Large intestine (tissue), 12 donors: ENCODE measurements at places on chromosomes 16 and 17.

DNA sequence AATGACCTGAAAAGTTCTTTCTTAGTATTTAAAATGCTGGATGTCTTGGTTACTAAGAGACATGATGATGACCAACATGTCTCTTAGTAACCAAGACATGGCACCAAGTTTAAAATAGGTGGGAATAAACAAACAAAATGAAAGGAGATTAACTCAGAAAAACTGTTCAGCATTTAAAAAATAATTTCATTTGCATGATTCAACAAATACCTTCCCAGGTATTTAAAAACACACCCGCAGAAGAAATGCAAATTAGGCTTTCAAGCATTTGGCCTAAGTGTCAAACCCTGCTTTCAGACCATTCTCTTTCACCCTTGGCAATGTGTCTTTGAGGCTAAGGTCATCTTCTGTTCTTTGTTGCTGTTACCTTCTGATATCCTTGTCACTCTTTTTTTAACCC, 91.4 kb upstream of the CORO6 start:
- no peak for DNase-seq

DNA sequence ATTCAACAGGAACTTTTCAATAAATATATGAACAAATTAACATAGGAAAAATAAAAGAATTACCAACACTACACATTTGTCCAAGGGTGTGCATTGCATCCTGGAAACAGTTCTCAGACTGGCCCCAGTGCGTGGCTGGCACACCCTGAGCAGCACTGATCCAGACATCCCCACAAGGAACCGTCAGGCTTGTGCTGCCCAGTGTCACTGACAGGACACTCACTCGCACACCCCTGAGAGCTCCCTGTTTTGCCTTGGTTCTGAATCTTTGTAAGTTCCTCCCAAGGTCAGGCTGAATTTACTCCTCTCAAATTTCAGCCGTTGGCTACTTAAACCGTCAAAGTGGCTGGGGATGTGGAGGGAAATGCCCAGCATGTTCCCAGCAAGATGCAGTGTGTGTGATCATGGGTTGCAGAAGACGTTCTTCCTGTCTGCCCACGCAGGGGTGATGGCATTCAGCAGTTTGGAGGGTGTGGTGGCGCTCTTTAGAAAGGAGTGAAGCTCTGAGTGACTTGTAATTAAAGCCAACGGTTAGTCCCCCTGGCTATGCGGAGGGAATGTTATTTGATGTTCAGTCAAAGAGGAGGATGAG, 1.7 kb downstream of the MT2A start:
- no peak for DNase-seq

GRCh38 chr17:60139438-60140285, 10.1 kb upstream of the CA4 start:
- DNase-seq, result peak; percentile 48

DNA sequence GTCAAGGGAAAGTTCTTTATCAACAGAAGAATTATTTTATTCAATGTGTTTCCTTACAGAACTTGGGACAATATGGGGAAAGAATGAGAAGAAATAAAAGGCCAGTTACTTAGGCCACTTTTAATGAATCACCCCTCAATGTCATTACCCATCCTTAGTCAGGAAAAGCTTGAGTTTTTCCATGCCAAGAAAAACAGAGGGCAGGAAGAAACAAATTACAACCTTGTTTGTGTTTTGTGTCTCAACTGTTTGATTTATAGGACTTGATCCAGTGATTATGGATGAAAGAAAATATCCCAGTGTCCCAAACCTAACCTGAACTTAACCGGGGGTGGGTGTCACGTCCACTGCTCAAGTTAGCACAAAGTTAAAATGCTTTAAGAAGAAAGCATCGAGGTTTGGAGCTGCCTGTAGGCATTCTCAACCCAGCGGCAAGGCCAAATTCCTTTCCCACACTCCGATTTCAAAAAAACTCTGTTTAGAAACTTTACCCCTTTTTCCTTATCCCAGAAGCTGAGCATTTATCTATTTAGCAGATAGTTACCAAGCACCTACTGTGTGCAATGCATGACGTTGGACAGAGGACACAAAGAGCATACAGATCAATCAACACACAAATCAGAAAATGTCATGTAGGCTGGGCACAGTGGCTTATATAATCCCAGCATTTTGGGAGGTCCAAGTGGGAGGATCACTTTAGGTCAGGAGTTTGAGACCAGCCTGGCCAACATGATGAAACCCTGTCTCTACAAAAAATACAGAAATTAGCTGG, 14.0 kb upstream of the CYB5B start:
- no peak for DNase-seq

- no peak for DNase-seq
Observed at GRCh38 chr16:3198334-3199072, 10.5 kb downstream of the OR1F1 start.

GRCh38 chr16:11393861-11394592, 48.8 kb downstream of the RMI2 start:
- DNase-seq, result no peak

DNA sequence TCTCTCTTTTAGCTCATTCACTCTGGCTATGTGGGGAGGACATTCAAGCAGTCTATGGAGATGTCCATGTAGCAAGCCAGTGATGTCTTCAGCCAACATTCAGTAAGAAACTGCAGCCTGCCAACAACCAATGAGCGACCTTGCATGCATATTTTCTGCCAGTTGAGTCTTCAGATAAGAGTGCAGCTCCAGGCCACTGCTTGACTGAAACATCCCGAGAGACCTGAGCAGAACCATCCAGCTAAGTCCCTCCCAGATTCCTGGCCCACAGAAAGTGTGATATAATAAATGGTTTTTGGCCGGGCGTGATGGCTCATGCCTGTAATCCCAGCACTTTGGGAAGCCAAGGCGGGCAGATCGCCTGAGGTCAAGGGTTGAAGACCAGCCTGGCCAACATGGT, 10.5 kb upstream of the C17orf58 start:
- peak; percentile 11 for DNase-seq

GRCh38 chr16:88661468-88661867, 1.4 kb downstream of the MVD start:
- DNase-seq, result no peak

- DNase-seq, result no peak
Observed at GRCh38 chr17:47717979-47718621, 14.9 kb upstream of the TBX21 start.

GRCh38 chr17:43661699-43662412, at the start of gene MEOX1:
MEOX1 (minus strand) TSS chr17:43661922; CDS start chr17:43661534, 388 bp downstream.
- no peak for DNase-seq

DNA sequence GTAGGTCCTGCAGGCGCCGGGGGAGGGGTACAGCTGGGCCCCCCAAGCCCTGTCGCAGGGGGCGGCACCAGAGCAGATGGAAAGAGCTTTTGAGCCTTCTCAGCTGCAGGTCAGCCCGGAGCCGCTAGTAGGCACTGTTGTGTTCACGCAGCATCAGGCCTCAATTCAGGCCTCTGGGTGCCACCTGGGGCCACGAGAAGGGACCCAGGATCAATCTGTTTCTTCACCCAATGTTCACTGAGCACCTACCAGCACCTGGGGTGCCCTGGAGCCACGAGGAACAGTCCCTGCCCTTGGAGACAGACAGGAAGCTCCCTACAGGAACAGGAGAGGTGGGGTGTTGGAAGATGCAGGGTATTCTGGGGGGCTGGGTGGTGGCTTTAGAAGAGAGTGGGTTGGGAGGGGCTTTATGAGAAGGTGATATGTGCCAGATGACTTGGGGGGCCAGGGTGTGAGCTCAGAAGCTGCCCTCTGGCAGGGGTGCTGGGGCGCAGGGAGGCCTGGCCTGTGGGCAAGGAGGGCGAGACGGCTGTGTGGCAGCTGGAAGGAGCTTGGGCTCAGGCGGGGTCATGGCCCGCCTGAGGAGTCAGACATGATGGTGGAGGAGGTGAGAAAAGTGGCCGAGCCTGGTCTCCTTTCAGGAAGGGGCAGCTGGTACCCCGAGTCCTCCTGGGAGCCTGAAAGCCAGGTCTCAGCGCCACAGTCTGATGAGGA, 121.9 kb upstream of the GSE1 start:
- no peak for DNase-seq

DNA sequence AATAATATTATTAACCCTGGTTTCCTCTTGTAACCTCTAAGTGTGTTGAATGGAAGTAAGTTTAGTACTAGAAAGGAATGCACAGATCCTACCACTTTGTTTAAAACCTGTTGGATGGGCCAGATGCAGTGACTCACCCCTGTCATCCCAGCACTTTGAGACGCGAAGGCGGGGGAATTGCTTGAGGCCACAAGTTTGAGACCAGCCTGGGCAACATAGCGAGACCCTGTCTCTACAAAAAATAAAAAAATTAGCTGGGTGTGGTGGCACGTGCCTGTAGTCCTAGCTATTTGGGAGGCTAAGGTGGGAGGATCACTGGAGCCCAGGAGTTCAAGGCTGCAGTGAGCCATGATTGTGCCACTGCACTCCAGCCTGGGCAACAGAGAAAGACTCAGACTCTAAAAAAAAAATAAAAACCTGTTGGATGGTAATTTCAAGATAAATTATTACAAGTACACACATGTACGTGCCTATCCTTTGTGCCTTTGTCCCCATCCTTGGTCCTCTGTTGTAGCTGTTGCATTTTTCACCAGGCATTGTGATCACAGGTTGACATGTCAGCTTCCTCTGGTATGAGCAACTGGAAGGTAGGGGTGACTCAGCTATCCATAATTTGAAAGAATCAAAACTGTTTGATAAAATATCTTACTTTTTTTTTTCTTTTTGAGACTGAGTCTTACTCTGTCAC, 30.7 kb upstream of the METTL9 start:
- no peak for DNase-seq

GRCh38 chr17:14845591-14846281, 419.4 kb downstream of the PMP22 start:
- no peak for DNase-seq

- DNase-seq, result peak; percentile 74
Observed at GRCh38 chr16:75267631-75268264, 16.3 kb upstream of the BCAR1 start.

- DNase-seq, result no peak
Observed at GRCh38 chr17:51166987-51167931, 1.0 kb downstream of the NME2 start.
